ENCODE measurements at places on chromosomes 1 and 21. TPM values are rescaled to one million over a fixed set of nuclear protein-coding genes. Genes with fewer than 3 reads are reported as not detected.

The LIPI gene
- not detected for total RNA-seq

The CLIC4 gene
- total RNA-seq = 111 TPM

The KCNJ10 gene
- not detected for total RNA-seq

DNA sequence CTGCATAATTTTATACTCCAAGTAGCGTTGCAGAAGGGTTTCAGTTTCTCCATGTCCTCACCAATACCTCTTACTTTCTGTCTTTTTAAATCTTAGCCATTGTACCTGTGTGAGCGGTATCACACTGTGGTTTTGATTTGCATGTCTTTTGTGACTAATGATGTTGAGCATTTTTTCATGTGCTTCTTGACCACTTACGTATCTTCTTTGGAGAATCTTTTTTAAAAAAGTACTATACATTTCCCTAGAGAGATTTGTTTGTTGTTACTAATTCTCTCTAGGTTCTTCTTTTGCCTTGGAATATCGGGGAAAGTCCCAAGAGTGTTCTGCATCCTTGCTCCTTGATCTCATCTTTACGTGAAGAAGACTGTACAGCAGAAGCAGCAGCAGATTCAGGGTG, 81.8 kb upstream of the WARS2 start:
- no peak for DNase-seq

- no peak for DNase-seq
These were observed 51.0 kb downstream of the NME7 start for GRCh38 chr1:169316556-169316955.

DNA sequence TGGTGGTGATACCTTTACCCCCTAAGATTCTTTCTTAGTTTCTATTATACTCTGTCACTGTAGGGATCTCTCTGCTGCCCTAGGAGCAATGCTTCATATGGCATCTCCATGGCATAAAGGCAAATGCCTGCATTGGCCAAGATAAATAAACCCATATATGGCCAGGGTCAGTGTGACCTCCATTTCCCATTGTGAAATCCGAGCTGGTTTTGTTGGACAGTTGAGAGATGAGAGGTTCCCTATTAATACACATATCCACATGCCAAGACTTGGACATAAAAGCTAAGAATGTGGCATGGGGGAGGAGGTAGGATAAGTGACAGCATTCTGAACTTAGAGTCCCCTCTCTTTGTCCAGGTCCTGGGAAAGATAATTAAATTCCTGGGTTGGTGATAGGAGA, 1.4 kb downstream of the TPM3 start:
- DNase-seq = no peak

- peak; percentile 12 for DNase-seq
These were observed 386.3 kb downstream of the DISC1 start for GRCh38 chr1:232012773-232013386.

DNA sequence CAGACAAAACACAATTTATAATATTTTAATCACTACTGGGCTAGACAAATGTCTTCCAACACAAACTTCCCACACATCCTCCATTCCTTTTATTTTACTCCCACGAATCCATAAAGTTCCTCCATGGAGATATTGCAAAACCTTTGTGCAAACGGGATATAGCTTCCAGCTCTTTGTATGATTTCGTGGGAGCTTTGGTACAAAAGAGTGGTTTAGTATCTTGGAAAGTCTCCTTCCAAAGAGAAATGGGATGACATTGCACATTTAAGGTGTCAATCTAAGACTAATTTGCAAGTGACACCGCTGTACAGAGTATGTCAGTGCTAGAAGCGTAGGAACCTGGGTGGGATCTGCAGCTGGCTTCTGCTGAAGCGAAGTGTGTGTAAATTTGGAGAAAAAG, 455.2 kb upstream of the RUNX1 start:
- no peak for DNase-seq
